WERI-Rb-1 (cell line): ENCODE measurements at places on chromosomes 5 and 9.

DNA sequence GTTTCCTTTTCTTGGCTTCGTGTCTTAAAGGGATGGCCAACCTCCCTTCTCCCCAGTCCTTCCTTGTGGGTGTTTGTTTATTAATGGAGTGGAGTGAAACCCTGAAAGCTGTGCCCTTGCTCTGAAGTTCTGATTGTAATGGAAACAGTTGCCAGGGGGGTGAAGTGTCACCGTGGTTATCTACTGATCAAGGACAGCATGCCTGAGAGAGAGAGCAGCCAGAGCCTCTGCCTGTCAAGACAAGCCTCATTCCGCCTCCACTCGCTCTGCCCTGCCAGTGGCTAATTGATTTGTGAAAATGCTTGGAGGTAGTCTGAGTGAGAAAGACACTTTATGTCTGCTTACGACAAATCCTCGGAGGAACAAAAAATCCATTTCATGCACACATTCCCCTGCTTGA lies 143.7 kb upstream of the SLC30A5 start:
- peak; percentile 19 for DNase-seq

DNA sequence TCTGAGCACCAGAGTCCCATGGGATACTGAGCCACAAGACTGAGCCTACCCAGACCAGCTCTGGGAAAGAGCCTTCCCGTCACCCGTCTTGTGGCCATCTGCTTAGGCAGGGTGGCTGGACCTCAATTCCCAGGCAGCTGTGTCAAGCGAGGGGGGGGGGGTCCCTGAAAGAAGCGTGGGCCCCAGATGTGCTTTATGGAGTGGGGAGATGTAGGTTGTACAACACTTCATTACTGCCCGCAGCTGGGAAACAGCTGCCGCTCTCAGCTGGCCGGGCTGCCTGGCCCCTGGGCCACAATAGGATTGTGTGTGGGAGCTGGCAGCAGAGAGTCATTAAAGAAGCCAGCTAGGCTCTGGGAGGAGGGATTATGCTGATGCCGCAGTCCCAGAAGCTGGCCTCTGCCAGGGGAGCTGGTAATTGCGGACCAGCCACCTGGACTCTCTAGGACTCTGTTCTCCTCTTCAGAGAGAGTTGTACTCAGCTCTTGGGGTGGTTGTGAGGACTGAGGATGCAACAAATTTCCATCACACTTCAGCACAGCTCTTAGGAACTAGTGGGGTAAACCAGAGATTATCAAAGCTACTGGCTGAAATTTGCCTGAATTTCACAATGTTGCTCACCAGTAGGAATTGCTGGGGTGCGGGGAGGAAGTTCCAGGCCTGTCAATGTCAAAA lies 145.4 kb downstream of the GADD45G start:
- DNase-seq: peak; percentile 76

DNA sequence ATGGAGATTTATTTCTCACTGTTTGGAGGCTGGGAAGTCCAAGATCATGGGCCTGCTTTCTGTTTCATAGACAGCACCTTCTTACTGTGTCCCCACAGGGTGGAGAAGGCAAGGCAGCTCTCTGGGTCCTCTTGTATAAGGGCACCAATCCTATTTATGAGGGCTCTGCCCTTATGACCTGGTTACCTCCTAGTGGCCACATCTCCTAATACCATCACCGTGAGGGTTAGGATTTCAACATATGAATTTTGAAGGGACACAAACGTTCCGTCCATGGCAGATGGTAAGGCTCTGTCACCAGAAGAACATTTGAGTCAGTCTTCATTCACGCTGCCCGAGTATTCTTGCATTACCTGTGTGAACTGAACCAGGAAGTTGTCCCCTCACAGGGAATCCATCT lies 48.4 kb downstream of the ANKRD33B start:
- DNase-seq: no peak

DNA sequence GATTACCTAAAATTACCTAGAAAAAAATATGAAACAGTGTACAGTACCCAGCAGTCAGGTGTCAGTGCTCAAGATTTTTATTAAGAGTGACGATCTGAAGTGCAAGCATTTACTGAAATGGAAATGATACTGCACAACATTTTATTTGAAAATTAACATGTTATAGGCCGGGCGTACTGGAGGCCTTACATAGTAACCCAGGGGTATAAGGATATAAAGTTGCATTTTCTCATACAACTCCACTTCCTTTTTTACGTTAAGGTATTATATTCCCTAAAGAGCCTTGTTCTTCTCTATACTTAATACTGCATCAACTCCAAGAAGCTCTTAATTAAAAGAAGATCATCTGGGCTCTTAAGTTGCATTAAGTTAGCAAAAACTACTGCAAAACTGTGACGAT lies 3.3 kb downstream of the MAT2B start:
- DNase-seq: no peak

DNA sequence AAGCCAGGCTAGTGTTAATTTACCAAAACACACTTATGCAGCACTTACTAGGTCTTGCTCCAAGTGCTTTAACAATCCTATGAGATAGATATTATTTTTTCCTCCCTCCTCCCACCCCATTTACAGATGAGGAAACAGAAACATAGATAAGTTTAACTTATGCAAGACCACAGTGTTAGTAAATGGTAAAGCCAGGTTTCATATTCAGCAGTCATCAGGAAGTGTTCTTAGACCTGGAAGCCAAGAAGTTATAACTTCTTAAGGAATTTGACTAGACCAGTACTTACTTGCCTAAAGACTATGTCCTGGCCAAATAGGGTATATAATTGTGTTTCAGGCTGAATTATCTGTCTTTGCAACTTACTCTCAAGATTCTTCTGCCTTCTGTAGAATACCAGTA lies 15.9 kb downstream of the ABHD17B start:
- DNase-seq: no peak

DNA sequence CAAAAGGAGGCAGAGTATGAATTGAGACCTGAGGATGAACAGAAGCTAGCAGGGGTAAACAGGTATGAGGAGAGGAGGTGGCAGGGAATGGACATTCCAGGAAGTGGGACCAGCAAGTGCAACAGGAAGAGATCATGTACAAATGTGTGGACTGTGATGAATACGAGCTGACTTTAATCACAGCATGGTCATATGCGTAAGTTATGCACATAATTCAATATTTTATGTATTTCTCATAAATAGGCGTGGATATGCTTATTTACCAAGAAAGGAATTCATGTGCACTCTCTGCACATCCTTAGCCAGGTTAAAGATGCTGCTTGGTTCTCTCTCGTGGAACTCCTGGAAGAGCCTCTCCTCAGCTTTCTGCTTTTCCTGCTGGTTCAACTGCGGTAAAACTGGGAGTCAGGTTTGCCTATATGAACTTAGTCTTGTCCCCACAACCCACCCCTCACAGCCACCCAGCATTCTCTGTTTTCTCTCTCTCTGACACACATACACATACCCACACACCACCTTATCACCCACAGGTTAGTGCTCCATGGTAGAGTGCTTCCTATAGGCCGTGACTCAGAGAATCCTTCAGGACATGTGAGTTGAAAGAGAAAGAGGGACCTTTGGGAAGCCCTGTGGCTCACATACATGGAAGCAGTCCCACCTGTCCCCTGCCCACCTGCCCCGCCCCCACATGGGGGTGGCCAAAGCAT lies 35.7 kb downstream of the TRPC7 start:
- no peak for DNase-seq

DNA sequence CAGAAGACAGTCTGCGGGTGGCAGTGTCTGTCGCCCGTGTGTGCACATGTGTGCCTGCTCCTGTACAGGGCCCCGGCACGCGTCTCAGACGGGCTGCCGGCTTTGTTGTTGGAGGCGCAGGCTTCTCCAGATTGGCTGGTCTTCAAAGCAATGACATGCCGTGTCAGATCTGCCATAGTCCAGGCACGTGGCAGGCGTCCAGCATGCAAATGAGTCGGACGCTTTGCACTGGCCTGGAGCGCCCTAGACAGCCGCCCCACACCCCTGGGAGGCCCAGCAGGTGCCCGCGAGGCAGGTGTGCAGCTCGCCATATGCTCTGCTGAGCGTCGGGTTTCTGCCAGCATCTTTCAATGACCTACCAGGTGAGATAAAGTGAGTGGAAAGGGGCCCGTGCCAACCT lies 71.5 kb downstream of the GADD45G start:
- peak; percentile 61 for DNase-seq

DNA sequence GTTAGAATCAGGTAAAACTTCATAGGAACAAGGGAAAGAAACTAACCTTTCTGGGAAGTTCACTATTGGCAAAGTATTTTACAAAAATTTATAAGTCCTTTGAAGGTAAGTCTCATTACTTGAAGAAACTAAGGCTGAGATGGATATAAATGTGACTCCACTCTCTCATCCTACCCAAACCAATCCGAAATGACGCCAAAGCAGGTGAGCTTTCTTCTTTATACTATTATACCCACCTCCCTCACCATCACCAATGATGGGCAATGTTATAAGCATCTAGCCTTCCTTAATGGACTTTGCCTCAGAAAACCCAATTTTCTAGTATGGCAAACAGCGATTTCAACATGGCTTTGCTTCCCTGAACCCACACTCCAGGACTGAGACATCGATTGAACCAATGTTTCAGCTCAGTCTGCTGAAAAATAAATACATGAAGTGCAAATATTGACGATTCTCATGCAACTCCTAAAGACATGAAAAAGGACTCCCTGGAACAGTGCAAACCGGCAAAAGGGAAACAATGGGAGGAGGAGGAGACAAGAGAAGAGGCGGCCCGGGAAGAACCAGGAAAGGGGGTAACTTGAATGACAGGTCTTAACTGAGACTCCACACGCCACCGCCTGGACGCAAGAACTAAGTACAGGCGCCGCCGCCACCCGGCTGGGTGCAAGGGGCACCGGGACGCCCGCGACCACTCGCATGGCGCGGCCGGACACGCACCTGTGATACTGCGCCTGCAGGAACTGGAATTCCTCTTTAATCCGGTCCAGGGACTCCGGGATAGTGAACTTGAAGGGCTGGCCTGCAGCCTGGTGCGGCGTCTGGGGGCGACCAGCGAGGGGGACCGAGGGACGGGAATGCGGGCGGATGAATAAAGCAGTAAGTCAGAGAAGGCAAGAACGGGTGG lies 2.5 kb downstream of the TLE1 start:
- peak; percentile 92 for DNase-seq

GRCh38 chr9:88890546-88890945 lies 100.7 kb upstream of the S1PR3 start:
- no peak for DNase-seq

DNA sequence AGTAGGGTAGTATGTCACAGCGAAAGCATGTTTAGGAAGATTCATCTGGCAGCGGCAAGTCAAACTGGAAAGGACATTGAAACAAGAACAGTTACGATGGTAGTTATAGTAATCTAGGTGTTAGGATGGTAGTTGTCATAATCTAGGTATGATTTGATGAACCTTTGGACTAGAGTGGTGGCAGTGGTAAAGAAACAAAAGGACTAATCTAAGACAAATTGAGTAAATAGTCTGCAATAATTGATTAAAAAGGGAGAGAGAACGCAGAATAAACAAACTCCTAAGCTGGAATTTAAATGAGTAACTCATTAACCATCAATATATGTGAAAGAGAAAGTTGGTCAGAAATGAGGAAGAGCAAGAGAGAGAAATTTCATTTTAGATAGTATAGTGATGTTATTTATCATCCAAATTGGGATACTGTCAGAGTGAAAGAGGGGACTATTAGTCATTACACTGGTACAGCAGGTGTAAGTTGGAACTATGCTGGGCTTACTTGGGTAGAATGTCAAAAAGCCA lies 56.8 kb downstream of the MTREX start:
- no peak for DNase-seq
